Activated T-cell treated with anti-CD3 and anti-CD28 coated beads, Interleukin-2, amount 50 U/mL, for 24 hours (primary cell): ENCODE measurements at places on chromosomes 4 and X.

GRCh38 chr4:6772223-6772928, 10.2 kb upstream of the KIAA0232 start:
- no peak for DNase-seq

DNA sequence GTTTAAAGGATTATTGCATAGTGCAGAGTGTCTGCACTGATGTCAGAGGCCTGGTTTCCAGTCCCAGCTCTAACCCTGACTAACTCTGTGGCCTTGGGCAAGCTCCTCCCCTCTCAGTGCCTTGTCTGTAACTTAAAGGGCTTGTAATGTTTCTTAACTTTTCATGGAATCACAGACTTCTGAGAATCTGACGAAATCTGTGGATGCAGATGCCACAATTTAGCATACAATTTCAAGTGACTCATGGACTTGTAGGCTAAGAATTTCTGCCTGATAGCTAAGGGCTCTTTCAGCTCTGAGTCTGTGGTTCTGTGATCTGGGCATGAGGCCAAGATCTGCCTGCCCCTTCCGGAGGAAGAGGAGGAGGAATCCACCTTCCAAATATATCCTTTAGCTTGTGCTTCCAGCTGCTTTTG, 236.9 kb downstream of the AR start:
- DNase-seq, result no peak

- no peak for DNase-seq
These were observed 119.0 kb upstream of the SLC6A14 start for GRCh38 chrX:116317409-116317808.

DNA sequence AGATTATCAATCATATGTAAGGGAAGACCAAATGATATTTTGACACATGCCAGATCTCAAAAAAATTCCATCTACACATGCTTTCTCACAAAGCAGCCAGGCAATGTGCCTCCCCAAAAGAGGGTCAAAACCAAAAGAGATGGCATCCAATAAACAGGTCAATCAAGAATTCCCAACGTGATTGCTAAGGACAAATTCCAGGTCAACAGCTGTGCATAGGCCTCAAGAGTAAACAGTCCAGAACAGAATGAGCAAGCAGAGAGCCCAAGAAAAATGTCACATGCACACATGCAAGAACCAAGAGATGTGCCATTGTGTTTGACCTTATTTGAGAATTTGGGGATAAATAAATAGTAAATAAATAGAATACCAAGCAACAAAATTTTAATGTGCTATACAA, 136.7 kb downstream of the APBB2 start:
- DNase-seq, result no peak

DNA sequence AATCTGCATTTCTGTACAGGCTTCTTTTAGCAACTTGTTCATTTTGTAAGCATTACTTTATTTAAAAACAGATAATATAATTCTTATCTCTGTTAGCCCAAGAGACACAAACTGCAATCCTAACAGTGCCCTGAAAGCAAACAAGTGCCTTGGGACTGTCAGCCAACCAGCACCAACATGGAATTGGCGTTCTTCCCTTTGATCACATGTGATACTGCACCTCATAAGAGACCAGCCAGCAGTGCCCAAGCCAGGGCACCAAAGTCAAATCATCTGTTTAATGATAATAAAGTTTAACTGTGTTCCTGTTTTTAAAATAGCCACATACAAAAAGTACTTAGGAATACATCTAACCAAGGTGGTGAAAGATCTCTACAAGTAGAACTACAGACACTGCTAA, 223.2 kb downstream of the PRDM5 start:
- no peak for DNase-seq

DNA sequence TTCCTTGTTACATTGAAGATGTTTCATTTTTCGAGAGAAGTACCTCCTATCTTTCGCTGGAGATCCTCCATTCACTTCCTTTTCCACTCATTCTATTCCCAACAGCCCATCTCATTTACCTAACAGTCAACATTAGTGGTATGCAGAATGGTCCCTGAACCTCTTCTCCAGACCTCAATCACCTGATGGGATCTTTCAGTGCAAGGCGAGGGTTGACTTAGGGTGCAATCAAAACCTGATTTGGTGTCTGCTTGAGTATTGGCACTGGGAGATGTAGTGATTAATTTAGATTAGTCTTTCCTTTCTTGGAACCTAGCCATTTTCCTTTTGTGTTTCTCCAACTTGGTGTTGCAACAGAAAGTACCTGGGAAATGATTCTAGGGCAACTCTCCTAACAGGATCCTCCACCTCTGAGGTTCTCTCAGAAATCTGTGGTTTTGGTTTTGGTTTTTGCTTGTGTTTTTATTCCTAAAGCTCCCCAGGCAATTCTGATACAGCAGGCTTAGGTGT, 18.4 kb downstream of the DDX3X start:
- DNase-seq, result no peak
